NCI-H187 treated with DMSO at 0.1 percent for 48 hours (cell line): ENCODE measurements at places on chromosomes 6 and 20.

DNA sequence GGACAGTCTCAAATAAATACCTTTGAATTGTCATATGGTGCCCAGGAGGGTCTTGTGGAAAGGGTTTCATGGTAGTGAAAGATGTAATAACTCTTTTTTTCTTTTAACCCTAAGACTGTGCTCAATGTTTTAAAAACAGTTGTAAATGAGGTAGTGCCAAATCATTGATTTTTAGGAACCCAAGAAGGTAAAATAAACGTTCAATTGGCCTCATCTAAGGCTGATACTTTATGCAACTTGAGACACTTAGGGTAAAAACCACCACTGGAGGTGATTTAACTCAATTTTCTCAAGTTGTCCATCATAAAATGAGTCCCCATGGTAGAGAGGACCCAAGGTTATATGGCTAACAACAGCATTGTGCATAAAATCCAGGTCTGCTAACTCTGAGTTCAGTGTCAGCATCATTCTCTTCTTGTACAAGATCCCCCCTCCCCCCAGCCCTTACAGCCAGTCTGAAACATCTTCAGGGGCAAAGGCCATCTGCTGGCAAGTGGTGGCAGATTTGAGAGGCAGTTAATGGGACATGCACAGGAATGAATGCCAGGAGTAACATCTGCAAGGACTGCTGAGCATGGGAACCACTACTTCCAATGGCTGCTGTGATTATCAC is 244.4 kb downstream of the GMPR start:
- no peak for DNase-seq

DNA sequence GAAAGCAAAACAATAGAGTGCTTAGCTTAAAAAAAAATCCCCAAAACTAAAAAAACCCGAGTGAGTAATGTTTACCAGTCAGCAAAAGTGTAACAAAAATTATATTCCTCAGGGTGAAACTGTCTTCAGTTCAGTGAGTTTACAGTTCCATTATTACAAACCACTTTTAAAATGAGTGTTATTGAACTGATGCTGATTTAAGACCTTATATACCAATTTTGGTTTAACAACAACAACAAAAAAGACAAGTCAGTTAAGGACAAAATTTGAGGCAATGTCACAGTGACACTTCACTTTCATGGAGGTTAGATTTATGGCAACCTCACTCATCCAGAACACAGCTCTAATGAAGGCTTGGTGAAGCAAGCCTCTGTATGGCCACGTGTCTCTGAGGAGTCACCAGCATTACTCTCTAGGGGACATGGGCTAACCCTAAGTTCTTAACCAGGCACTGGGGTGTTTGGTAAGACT is 630.8 kb downstream of the PHF3 start:
- DNase-seq, result no peak

DNA sequence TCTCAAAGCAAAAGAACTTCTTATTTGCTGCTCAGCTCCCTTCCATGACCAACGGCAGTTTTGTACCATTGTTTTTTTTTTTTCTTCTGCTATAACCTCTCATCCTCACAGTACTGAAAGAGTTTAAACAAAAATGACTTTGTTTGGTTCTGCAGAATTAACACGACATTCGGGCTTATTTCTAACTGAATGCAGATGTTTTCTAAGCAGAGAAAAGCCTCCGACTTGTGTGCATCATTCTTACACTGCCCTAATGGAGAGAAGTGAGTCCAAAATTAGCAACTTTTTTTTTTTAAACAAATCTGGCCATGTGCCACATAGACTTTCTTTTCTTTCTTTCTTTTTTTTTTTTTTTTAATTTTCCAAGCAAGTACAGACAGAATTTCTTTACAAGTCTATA is 382.7 kb downstream of the HDGFL1 start:
- DNase-seq, result no peak

DNA sequence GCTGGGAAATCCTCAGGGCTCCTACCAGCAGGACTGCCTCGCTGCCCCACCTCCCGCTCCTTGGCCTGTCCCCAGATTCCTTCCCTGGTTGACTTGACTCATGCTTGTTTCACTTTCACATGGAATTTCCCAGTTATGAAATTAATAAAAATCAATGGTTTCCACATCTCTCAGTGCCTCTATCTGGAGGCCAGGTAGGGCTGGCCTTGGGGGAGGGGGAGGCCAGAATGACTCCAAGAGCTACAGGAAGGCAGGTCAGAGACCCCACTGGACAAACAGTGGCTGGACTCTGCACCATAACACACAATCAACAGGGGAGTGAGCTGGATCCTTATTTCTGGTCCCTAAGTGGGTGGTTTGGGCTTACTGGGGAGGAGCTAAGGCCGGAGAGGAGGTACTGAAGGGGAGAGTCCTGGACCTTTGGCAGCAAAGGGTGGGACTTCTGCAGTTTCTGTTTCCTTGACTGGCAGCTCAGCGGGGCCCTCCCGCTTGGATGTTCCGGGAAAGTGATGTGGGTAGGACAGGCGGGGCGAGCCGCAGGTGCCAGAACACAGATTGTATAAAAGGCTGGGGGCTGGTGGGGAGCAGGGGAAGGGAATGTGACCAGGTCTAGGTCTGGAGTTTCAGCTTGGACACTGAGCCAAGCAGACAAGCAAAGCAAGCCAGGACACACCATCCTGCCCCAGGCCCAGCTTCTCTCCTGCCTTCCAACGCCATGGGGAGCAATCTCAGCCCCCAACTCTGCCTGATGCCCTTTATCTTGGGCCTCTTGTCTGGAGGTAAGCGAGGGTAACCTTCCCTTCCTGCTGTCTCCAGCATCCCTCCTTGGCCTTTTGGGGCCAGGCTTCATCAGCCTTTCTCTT is at the start of gene CFB:
TSS of gene CFB (plus strand) at position 589 of the 863 bp plus-strand sequence. CDS start at position 716, 127 bp downstream.
- DNase-seq, result no peak

DNA sequence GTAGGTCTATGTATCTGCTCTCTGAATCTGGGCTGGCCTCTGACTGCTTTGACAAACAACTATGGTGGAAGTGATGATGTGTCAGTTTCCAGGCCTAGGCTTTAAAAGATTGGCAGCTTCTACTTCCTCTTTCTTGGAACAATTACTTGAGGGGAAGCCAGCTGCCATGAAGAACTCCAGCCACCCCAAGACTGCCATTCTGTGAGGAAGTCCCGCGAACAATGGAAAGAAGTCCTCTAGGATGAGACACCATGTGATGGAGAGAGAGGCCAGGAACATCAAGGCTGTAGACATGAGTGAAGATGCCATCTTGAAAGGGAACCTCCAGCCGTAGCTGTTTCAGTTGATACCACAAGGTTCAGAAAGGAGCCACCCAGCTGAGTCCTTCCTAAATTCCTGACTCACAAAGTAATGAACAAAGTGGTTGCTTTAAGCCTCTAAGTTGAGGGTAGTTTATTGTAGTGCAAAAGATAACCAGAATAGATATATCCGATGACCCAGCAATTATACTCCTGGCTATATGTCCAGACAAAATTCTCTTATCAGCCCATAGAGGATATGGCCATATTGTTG is 15.3 kb upstream of the TCF15 start:
- no peak for DNase-seq

GRCh38 chr6:142246960-142247359 is 54.8 kb upstream of the ADGRG6 start:
- no peak for DNase-seq

- no peak for DNase-seq
These were observed 63.8 kb upstream of the TINAG start for GRCh38 chr6:54244430-54244829.

DNA sequence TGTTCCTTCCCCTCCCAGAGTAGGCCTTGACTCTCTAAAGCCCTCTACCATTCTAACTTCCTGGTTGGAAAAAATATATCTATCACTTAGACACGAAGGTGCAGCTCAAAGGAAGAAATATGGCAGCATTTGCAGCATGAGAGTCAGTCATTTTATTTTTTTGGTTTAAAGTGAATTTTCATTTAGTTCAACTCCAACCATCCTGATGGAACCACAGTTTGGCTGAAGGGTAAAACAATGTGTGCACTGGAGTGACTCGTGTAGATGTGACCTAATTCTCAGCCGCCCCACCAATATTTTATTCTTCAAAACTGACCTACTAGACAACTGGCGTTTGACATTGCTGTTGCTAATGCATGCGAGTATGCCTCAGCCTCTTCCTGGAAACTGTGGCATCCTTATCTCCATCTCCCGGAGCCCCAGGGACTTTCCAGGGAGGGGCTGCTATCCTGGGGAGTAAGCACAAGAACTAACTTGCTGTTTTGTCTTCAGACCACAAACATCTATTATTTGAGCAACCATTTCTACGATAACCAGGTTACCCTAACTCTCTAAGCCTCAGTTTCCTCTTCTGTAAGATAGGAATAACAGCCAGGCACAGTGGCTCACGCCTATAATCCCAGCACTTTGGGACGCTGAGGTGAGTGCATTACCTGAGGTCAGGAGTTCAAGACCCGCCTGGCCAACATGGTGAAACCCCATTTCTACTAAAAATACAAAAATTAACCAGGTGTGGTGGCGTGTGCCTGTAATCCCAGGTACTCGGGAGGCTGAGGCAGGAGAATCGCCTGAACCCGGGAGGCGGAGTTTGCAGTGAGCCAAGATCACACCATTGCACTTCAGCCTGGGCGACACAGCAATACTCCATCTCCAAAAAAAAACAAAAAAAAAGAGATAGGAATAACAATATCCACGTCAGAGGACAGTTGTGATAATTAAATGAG is 148.7 kb upstream of the JARID2 start:
- no peak for DNase-seq

- no peak for DNase-seq
These were observed 52.0 kb upstream of the FANCE start for GRCh38 chr6:35400111-35400510.

DNA sequence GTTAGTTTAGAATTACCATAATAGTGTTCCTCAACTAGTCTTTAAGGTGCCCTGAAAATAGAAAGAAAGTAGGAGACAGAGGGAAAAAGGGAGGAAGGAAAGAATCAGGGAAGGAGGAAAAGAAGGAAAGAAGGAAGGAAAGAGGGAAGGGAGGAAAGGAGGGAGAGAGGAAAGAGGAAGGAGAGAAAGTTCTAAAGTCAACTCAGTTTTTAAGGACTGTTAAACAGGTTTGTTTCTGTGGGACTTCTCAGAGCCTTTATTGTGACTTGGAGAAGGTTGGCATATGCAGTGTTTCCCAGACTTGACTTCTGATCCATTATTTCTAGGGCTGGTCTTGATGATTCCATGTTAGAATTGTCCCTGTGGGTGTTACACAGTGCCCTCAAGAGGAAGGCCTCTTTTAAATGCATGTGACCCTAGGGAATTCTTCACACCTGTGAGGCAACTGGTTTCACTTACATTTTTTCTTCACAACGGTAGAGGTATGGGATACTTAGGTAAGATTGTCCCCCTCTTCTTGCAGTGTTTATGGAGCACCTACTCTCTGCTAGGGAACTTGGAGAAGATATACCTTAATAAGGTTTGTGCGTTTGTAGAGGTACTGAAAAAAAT is 132.7 kb upstream of the GMDS start:
- DNase-seq, result no peak

DNA sequence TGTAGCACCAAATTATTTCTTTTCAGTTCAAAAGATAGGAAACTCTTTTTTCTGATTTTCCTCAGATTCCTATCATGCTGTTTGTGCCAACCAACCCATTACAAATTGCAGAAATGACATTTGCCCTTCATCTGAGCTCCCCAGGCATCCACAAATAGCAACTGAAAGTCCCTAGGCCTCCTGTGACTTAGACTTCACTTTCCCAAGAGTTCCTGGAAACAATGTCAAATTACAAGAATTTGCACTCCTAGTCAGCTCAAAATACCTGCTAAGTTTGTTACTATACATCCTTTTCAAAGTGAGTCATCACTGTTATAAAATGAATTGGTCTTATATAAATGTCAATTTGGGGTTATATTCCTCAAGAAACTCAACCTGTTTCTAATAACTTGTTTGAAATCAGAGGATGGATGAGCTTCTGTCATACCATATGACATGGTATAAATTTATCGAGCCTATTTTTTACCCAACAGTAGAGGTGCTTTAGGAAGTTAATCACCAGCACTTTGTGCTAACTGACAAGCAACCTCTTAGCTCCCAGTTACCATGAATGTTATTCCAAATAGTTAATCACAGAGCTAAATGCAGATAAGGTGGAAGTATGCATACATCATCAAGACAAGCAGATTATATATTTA is 256.5 kb downstream of the HACE1 start:
- DNase-seq, result no peak

DNA sequence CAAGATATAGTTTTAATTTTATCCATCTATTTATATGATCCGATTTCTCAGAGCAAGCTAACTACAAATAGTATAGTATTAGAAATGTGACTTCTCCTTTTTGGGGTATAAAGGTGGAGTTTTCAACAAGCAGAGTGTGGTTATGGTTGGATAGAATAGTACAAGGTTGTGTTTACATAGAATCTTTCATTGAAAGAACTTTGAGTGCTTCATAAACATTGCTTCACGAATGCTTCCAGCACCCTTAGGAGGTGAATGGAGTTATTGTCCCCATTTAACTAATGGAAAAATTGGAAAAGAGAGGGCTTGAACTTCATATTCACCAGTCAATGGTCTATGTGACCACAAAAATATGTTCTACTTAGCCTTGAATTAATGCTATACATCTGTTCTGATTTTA is 134.1 kb upstream of the CITED2 start:
- DNase-seq, result no peak

- no peak for DNase-seq
These were observed 88.2 kb upstream of the DST start for GRCh38 chr6:56730663-56731529.

DNA sequence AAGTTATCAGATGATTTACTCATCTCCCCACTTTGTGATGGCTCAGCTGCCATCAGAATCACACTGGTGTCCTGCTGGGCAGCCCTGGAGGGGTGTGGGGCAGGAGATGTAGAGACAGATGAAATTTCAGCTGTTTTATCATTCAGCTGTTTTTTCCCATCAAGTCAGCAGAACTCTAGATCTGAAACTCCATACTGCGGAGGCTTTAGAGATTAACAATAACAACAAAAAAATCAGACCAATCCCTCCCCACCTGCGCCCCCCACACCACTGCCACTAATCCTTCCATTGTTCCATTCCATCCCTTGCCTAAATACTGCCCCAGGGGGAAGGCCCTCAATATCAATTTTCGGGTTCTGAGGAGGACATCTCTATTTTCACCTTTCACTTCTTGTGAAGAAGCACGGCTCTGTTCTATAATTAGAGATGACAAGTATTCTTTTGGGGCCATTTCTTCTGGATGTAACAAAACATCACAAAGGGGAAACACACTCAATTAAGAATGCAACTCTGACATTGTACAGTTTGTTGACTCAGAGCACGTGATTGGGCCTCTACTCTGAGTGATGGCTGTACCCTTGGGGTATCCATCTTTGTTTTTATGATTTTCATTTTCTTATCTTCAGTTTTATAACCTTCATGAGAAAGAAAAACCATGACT is 396.3 kb downstream of the ZFAND3 start:
- no peak for DNase-seq

GRCh38 chr6:159966981-159967380 is 1.9 kb upstream of the IGF2R start:
- DNase-seq, result no peak

GRCh38 chr6:25173951-25174474 is 105.2 kb upstream of the CARMIL1 start:
- DNase-seq, result no peak

DNA sequence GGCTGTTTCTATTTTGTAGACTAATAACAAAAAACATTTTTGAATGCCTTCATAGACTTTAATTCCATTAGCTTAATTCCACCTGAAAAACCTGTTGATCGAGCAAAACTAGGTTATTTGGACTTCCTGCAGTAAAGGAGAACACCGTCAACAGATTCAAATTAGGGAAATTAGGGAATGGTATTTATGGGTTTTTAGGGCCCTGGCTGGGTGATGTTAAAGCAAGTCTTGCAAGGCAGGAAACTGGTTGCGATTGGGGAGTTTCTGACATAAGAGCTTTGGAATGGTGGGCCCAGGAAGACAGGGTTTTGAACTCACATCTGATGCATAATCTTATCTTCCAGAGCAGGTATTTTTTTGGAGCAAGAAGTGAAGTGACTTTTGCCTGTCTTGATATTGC is 40.1 kb upstream of the TFAP2C start:
- DNase-seq, result no peak
